ENCODE measurements at places on chromosomes 3 and 15. TPM values are rescaled to one million over a fixed set of nuclear protein-coding genes. Genes with fewer than 3 reads are reported as not detected.
A peak's percentile ranks its signal among the peaks of the same experiment; 100 is the strongest.

Gene CDCP1
- total RNA-seq = 196 TPM

Gene TERB2
- total RNA-seq = not detected

Gene RGMA
- total RNA-seq = 5.5 TPM

Gene CNTN3
- not detected for total RNA-seq

Gene ILDR1
- 2.9 TPM for total RNA-seq

Gene ZBBX
- total RNA-seq = 0.81 TPM

DNA sequence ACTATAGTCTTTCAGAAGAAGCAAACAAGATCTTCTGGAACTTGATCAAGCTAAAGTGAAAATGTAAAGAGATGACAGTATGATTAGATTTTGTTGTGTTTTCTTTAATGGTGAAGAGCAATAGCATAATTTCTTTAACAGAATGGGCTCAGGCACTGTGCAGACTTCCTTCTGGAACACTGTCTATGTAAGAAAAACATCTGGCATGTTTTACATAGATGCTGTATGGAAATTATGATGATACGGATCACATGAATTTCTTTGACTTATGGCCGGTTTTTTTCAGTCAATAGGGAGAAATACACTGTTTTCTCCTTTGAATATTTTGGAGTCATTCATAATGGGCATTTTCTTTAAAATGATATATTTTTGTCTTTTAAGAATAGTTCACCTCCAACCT is 42.6 kb downstream of the PHLDB2 start:
- H3K36me3 ChIP-seq = peaks cover 30% of the 10 kb centered on the region
- no peaks in the 10 kb centered on the region for H3K27me3 ChIP-seq
- H3K4me3 ChIP-seq = no peak overlapping the region
- DNase-seq = no peak
- peaks cover 48% of the 10 kb centered on the region for H3K4me1 ChIP-seq
- H3K27ac ChIP-seq = peak overlapping the region; percentile 96

DNA sequence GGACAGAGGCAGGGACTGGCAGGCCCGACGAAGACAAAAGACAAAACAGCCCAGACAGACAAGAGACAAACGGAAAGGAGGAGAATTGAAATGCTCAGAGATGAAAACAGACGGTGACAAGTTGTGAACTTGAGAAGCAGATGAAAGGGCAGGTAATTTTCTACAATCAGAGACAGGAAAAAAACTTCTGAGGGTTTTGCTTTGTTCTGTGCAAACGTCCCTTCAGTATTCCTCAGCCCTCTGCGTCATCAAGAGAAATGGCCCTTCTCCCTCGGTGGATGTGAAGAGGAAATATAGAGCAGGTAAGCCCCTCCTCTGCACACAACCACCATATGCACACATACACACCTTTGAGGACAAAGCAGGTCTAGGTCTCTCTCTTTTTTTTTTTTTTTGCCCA is 206.6 kb downstream of the UACA start:
- H3K4me3 ChIP-seq = no peak overlapping the region
- no peaks in the 10 kb centered on the region for H3K4me1 ChIP-seq
- no peaks in the 10 kb centered on the region for H3K36me3 ChIP-seq
- no peak overlapping the region for H3K27ac ChIP-seq
- no peak for DNase-seq
- H3K27me3 ChIP-seq = peaks cover 4% of the 10 kb centered on the region

DNA sequence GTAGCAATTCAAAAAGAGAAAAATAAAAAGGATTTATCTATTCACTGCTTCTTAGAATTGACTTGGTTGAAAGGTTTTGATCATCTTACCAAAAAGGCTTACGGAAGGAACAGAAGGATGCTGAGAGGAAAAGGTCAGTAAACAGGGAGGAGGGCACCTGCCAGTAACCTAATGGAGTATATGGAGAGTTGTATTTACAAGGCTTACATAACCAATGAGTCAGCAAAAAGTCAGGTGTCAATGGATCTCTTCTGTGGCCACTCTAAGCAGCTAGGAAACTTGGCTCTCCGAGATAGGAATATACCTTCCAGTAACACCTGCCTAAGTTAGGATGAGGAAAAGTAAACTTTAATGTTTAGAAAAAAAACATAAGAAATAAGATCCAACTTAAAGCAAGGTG is 80.5 kb upstream of the PLXND1 start:
- no peak for DNase-seq
- H3K4me1 ChIP-seq = no peaks in the 10 kb centered on the region
- no peaks in the 10 kb centered on the region for H3K27me3 ChIP-seq
- H3K36me3 ChIP-seq = no peaks in the 10 kb centered on the region
- no peak overlapping the region for H3K27ac ChIP-seq

GRCh38 chr15:66894363-66894762 is 171.0 kb upstream of the SMAD3 start:
- no peaks in the 10 kb centered on the region for H3K36me3 ChIP-seq
- no peak overlapping the region for H3K4me3 ChIP-seq
- no peaks in the 10 kb centered on the region for H3K4me1 ChIP-seq
- H3K27me3 ChIP-seq = no peaks in the 10 kb centered on the region
- DNase-seq = no peak

- H3K4me1 ChIP-seq = no peaks in the 10 kb centered on the region
- no peak overlapping the region for H3K27ac ChIP-seq
- no peaks in the 10 kb centered on the region for H3K27me3 ChIP-seq
- no peak for DNase-seq
These were observed 22.1 kb downstream of the OSBPL11 start for GRCh38 chr3:125573216-125573615.

DNA sequence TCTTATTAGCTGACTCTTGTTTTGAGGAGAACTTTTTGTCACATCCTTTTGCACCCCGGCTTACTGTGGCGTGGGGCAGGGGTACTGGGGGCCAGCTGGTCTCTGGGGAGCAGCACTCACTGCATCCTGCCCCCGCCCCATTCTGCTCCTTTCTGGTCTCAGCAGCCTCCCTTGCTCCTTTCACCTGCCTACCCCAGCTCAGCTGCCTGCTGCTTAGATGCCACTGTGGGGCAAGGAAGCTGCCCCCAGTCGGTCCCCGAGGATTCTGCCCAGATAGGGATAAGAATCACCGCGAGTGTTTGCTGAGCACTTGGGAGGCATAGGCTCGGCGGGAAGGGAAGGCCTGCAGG is 32.0 kb downstream of the APBA2 start:
- H3K4me3 ChIP-seq = no peak overlapping the region
- DNase-seq = no peak
- H3K27me3 ChIP-seq = no peaks in the 10 kb centered on the region

DNA sequence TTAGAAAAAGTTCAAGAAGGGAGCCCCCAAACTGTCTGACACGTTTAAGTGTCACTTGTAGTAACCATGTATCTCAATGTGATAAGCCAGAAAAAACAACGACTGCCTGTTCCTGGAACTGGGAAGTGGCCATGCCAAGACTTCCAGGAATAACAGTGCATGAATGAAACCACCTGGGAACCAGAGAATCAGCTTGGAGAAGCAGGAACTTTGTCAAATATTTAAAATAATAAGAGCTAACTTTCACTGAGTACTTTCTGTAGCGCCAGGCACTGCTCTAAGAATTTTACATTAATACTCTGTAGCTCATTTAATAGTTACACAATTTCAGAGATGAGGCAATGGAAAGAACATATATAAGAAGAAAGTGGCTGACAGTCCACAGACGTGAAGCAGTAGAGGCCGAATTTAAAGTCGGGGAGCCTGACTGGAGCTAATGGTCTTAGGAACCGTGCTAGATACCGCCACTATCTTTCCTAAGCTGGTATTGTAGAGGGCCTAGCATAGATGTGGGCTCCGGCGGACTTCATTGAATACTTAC is 876 bp downstream of the PLSCR1 start:
- no peaks in the 10 kb centered on the region for H3K36me3 ChIP-seq
- H3K4me1 ChIP-seq = peaks cover 22% of the 10 kb centered on the region
- no peaks in the 10 kb centered on the region for H3K27me3 ChIP-seq
- H3K27ac ChIP-seq = no peak overlapping the region
- peak overlapping the region; percentile 79 for H3K4me3 ChIP-seq

- H3K27ac ChIP-seq = no peak overlapping the region
- no peak overlapping the region for H3K4me3 ChIP-seq
- H3K27me3 ChIP-seq = no peaks in the 10 kb centered on the region
These were observed 35.1 kb downstream of the FBXL2 start for GRCh38 chr3:33312361-33312760.

DNA sequence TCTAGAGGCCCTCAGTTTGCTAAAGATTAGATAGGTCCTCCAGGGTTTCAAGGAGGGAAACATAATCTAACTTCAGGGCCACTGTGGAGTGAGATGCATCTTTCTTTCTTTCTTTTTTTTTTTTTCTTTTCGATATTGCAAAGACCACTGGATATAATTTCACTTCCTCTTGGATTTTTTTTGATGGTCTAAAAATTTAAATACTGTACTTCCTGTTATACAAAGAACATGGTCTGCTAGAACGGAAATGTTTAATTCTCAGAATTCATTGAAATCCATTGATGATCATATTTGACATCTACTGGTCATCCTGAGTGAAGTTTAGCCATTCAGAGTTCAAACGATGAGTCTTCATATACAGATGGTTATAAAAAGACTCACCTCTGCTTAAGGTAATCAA is 808.8 kb upstream of the LMCD1 start:
- no peaks in the 10 kb centered on the region for H3K27me3 ChIP-seq

DNA sequence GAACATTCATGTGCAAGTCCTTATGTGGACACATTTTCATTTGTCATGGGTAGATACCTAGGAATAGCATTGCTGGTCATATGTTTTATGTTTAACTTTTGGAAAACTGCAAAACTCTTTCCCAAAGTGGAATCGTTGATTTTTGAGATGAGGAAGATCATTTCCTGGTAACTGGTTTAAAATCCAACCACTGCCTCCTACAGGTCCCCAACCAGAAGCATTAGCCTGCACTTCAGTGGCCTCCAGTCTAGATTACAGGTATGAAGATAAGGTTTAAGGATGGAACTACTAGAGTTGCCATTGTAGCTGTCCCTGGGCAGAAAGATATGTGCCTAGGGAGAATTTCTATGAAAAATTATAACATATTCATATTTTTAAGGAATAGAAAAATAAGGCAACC is 48.7 kb upstream of the BHLHE40 start:
- H3K4me3 ChIP-seq = no peak overlapping the region
- DNase-seq = no peak
- H3K4me1 ChIP-seq = peaks cover 5% of the 10 kb centered on the region
- no peaks in the 10 kb centered on the region for H3K36me3 ChIP-seq

- H3K27me3 ChIP-seq = no peaks in the 10 kb centered on the region
- peak within 1 kb of the TSS; percentile 92 for H3K4me3 ChIP-seq
- H3K27ac ChIP-seq = peak within 1 kb of the TSS; percentile 98
- DNase-seq = peak; percentile 87
- H3K36me3 ChIP-seq = peaks cover 27% of the 10 kb centered on the region
- H3K4me1 ChIP-seq = peaks cover 40% of the 10 kb centered on the region
These were observed at the start of gene AMOTL2 for GRCh38 chr3:134374105-134374790. Gene AMOTL2 (minus strand): TSS chr3:134374447. CDS start chr3:134371433, 3,014 bp downstream.

DNA sequence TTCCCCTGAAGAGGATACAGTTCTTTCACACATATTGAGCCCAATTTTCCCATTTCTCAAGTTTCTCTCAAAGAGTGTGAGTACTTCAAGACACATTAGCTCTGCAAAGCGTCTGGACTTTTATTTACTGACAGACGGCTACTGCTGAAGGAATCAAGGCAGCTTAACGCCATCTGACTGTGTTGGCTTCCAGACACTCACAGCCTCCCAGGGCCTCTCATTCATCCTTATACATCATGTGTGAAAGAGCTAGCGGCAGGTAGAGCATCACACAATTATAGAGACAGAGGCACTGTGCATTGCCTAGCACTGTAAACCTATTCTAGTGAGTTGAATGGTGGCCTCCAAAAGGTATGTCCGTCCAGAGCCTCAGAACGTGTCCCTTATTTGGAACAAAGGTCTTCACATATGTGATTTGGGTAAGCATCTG is 284.1 kb upstream of the STT3B start:
- H3K4me3 ChIP-seq = no peak overlapping the region
- H3K4me1 ChIP-seq = peaks cover 10% of the 10 kb centered on the region
- H3K27ac ChIP-seq = no peak overlapping the region
- no peak for DNase-seq
